ENCODE measurements at places on chromosomes 5 and 9. TPM values are rescaled to one million over a fixed set of nuclear protein-coding genes. Genes with fewer than 3 reads are reported as not detected.

Gene FAM174A
- 17.8 TPM for total RNA-seq

Gene JADE2
- 20.3 TPM for total RNA-seq

Gene TMEM232
- 0.75 TPM for total RNA-seq

Gene ABLIM3
- total RNA-seq, result 31.1 TPM

Gene DMGDH
- total RNA-seq, result not detected

Gene PTGER4
- total RNA-seq, result 39.5 TPM

Gene NOL6
- total RNA-seq, result 21.7 TPM

Gene DDX4
- total RNA-seq, result not detected

Gene CYFIP2
- 18.8 TPM for total RNA-seq

Gene ADAMTSL1
- 21.6 TPM for total RNA-seq

Gene MTRR
- 25.4 TPM for total RNA-seq

Gene CCDC192
- total RNA-seq, result not detected

Gene LCP2
- not detected for total RNA-seq

Gene MGAT4B
- 211 TPM for total RNA-seq

Gene PTPN3
- 2.8 TPM for total RNA-seq

Gene SLC12A2
- total RNA-seq, result 71.3 TPM

Gene C5orf58
- total RNA-seq, result not detected

Gene PPP3R2
- not detected for total RNA-seq

Gene TOMM5
- 166 TPM for total RNA-seq

Gene OBP2B
- not detected for total RNA-seq

Gene TMEM174
- total RNA-seq, result not detected

Gene TXNDC8
- total RNA-seq, result not detected

Gene IFNA21
- total RNA-seq, result not detected

Gene KIF4B
- total RNA-seq, result 0.27 TPM

Gene ZNF454
- total RNA-seq, result 1.2 TPM

Gene CAMK2A
- total RNA-seq, result not detected

Gene CAPSL
- not detected for total RNA-seq

Gene MARCHF11
- total RNA-seq, result not detected

All from endothelial cell of coronary artery (primary cell).